Psoas muscle (tissue), 8 donors: ENCODE measurements at places on chromosomes 6 and 20. TPM values are rescaled to one million over a fixed set of nuclear protein-coding genes. Genes with fewer than 3 reads are reported as not detected.

- H3K27me3 ChIP-seq, result no peaks in the 10 kb centered on the region
- no peaks in the 10 kb centered on the region for H3K36me3 ChIP-seq
- no peak for DNase-seq
These were observed 38.1 kb downstream of the GJA10 start for GRCh38 chr6:89932245-89932802.

TINAG gene
- total RNA-seq, result 0.27 TPM

GRCh38 chr6:137872581-137873115 is 5.6 kb downstream of the TNFAIP3 start:
- no peak for DNase-seq
- no peaks in the 10 kb centered on the region for H3K27me3 ChIP-seq
- peaks cover 50% of the 10 kb centered on the region for H3K4me1 ChIP-seq

- H3K27me3 ChIP-seq, result peaks cover 36% of the 10 kb centered on the region
- H3K4me3 ChIP-seq, result no peak overlapping the region
- no peaks in the 10 kb centered on the region for H3K4me1 ChIP-seq
- H3K27ac ChIP-seq, result no peak overlapping the region
These were observed 2.9 kb downstream of the C6orf141 start for GRCh38 chr6:49553384-49553783.

DNA sequence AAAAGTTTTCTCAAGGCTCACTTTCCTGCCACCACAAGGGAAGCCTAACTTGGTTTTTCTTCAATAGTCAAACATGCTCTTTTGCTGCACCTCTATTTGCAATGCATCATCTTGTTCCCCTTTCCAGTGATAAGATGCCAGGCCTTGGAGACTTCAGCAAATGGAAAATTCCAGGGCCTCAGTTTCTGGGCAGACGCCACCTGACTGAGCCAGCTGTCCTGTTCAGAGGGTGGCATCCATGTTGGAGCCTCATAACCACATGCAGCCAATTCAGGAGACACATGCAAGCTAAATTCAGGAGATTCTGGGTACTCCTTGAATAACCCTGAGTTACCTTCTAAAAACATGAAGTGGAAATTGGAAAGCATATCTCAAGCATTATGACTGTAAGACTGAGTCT is 285.6 kb upstream of the RNF24 start:
- no peaks in the 10 kb centered on the region for H3K27me3 ChIP-seq
- H3K27ac ChIP-seq, result no peak overlapping the region
- peaks cover 2% of the 10 kb centered on the region for H3K4me1 ChIP-seq
- no peak for DNase-seq
- H3K4me3 ChIP-seq, result no peak overlapping the region

- H3K27ac ChIP-seq, result no peak overlapping the region
- H3K36me3 ChIP-seq, result peaks cover 5% of the 10 kb centered on the region
- H3K27me3 ChIP-seq, result no peaks in the 10 kb centered on the region
- DNase-seq, result no peak
These were observed 2.9 kb downstream of the RAB32 start for GRCh38 chr6:146546443-146547043.

GRCh38 chr20:15288106-15288505 is 950.7 kb upstream of the FLRT3 start:
- H3K4me3 ChIP-seq, result no peak overlapping the region
- no peak for DNase-seq
- H3K27me3 ChIP-seq, result no peaks in the 10 kb centered on the region
- no peaks in the 10 kb centered on the region for H3K36me3 ChIP-seq

DNA sequence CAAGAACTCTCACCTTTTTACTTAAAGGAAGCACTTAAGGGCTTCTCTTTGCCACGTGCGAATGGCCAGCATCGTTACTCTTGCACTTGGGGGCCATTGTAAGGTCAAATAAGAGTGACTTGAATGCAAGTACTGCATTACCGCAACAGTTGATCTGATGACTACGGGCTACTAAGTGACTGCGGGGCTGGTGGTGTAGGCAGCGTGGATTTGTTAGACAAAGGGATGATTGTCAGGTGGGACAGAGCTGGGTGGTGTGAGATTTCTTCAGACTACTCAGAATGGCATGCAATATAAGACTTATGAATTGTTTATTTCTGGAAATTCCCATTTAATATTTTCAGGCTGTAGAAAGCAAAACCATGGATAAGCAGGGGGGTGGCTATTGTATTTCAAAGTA is 199.7 kb upstream of the UST start:
- no peak for DNase-seq
- no peak overlapping the region for H3K27ac ChIP-seq
- H3K36me3 ChIP-seq, result peaks cover 54% of the 10 kb centered on the region

DNA sequence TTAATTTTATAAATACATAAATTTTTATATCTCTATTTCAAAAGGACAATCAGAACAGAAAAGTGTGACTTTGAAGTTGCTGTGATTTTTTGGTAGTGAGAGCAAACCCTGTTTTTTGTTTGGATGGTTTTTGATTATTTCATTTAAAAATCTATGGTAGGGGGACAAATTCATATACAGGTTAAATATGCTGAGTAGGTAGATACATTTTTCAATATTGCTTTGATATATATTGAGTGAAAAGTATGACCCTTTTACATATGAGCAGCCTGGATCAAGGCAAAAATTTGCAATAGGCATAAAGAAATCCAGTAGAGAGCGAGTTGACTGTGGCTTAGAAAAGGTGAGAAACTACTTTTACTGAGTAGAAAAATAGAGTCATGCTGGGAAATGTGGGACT is 132.3 kb downstream of the LMBRD1 start:
- H3K4me1 ChIP-seq, result no peaks in the 10 kb centered on the region
- no peaks in the 10 kb centered on the region for H3K36me3 ChIP-seq
- H3K4me3 ChIP-seq, result no peak overlapping the region
- no peaks in the 10 kb centered on the region for H3K27me3 ChIP-seq
- DNase-seq, result no peak

DNA sequence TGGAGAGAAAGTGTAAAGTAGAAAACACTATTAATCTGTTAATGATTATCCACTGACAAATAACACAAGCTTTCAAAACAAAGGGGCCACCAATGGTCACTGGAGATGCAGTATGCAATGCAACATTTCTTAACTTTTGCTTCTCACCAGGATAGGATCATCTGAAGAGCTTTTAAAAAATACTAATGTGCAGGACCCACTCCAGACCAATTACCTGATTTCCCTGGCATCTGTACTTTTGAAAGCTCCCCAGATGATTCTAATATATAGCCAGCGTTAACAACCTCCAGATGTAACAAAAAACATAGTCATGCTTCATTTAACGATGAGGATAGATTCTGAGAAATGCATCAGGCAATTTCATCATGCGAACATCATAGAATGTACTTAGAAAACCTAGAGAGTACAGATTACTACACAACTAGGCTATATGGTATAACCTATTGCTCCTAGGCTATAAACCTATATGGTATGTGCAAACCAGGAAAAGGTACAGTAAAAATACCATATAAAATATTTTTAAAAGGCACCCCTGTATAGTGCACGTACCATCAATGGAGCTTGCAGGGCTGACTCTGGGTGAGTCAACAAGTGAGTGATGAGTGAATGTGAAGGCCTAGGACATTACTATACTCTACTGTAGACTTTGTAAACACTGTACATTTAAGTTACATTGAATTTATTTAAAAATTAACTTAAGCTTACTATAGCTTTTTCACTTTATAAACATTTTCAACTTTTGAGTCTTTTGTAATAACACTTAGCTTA is 69.2 kb downstream of the ATG5 start:
- no peak overlapping the region for H3K4me3 ChIP-seq

MACROD2 gene
- total RNA-seq, result 0.67 TPM

GRCh38 chr6:160134779-160135547 is 13.3 kb downstream of the SLC22A1 start:
- no peak for DNase-seq
- no peaks in the 10 kb centered on the region for H3K36me3 ChIP-seq
- H3K27ac ChIP-seq, result no peak overlapping the region
- no peaks in the 10 kb centered on the region for H3K4me1 ChIP-seq

MICAL1 gene
- 5.7 TPM for total RNA-seq

PLA2G7 gene
- not detected for total RNA-seq

SRMS gene
- total RNA-seq, result not detected

- no peak for DNase-seq
- H3K36me3 ChIP-seq, result no peaks in the 10 kb centered on the region
- H3K4me3 ChIP-seq, result no peak overlapping the region
- H3K27ac ChIP-seq, result no peak overlapping the region
- no peaks in the 10 kb centered on the region for H3K4me1 ChIP-seq
These were observed 169.5 kb downstream of the TASP1 start for GRCh38 chr20:13469262-13469661.

DNA sequence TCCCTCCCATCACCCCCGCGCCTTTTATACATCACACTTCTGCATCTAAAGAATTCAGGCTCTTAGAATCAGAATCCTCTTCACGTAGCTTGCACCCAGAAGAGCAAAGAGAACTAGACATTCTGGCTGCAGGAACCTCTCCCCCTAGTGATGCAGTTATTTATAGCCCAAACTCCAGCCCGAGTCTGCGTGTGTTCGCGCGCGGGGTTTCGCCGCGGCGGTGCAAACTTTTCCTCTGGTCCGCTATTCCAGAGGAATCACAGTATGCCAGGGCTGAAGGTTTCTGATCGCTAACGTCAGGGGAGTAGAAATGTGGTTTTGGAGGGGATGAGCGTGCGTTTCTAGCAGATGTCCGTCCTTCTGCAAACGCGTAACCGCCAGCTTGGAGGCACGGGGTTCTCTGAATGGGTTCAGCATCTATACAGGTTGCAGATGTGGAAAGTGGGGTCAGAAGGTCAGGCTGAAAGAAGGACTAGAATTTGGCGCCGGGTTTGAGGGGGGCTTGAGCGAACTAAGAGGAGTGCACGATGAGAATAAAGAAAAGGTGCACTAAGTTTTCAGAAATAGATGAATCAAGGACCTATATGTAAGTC is 1.8 kb downstream of the EPHA7 start:
- peaks cover 7% of the 10 kb centered on the region for H3K27me3 ChIP-seq
- H3K27ac ChIP-seq, result no peak overlapping the region
- DNase-seq, result no peak
- no peaks in the 10 kb centered on the region for H3K36me3 ChIP-seq
- peak overlapping the region; percentile 67 for H3K4me3 ChIP-seq

TMEM217 gene
- total RNA-seq, result 0.47 TPM

- H3K27me3 ChIP-seq, result no peaks in the 10 kb centered on the region
- DNase-seq, result no peak
- no peak overlapping the region for H3K4me3 ChIP-seq
- no peaks in the 10 kb centered on the region for H3K36me3 ChIP-seq
- H3K4me1 ChIP-seq, result no peaks in the 10 kb centered on the region
These were observed 328.4 kb upstream of the SOX4 start for GRCh38 chr6:21265034-21265729.

GRCh38 chr20:53706466-53707370 is 113.1 kb upstream of the ZNF217 start:
- H3K36me3 ChIP-seq, result no peaks in the 10 kb centered on the region
- no peaks in the 10 kb centered on the region for H3K4me1 ChIP-seq
- DNase-seq, result no peak
- no peak overlapping the region for H3K4me3 ChIP-seq

ANGPT4 gene
- not detected for total RNA-seq

GRCh38 chr20:17543531-17544131 is 12.5 kb upstream of the BFSP1 start:
- DNase-seq, result no peak
- no peaks in the 10 kb centered on the region for H3K4me1 ChIP-seq
- no peaks in the 10 kb centered on the region for H3K36me3 ChIP-seq
- H3K4me3 ChIP-seq, result no peak overlapping the region

GRCh38 chr6:136347847-136348246 is 58.2 kb upstream of the BCLAF1 start:
- DNase-seq, result no peak
- H3K36me3 ChIP-seq, result no peaks in the 10 kb centered on the region
- H3K27ac ChIP-seq, result no peak overlapping the region
- H3K27me3 ChIP-seq, result no peaks in the 10 kb centered on the region
- H3K4me1 ChIP-seq, result no peaks in the 10 kb centered on the region

DNA sequence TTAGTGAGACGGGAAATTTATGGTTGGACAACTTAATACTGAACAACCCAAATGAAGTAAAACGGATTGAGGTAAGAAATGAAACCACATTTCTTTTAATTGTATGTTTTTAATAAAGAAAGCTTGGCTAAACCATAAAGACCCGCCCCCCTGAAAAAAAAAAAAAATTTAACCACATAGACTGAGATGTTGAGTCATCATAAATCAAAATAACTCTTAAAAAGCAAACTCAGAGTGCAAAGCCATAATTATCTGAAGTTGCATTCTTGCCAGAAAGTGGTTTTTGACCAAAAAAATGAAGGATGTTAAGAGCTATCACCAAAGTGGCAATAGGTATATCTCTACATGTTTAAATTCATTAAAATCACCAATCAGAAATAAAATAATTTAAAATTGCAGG is 101.8 kb upstream of the COL21A1 start:
- no peak for DNase-seq
- H3K27me3 ChIP-seq, result no peaks in the 10 kb centered on the region
- H3K27ac ChIP-seq, result no peak overlapping the region
- no peaks in the 10 kb centered on the region for H3K4me1 ChIP-seq
- no peak overlapping the region for H3K4me3 ChIP-seq
- H3K36me3 ChIP-seq, result no peaks in the 10 kb centered on the region

GRCh38 chr6:104630955-104631354 is 228.8 kb downstream of the HACE1 start:
- DNase-seq, result no peak
- H3K27me3 ChIP-seq, result no peaks in the 10 kb centered on the region
- no peak overlapping the region for H3K4me3 ChIP-seq
- no peak overlapping the region for H3K27ac ChIP-seq
- no peaks in the 10 kb centered on the region for H3K4me1 ChIP-seq

DNA sequence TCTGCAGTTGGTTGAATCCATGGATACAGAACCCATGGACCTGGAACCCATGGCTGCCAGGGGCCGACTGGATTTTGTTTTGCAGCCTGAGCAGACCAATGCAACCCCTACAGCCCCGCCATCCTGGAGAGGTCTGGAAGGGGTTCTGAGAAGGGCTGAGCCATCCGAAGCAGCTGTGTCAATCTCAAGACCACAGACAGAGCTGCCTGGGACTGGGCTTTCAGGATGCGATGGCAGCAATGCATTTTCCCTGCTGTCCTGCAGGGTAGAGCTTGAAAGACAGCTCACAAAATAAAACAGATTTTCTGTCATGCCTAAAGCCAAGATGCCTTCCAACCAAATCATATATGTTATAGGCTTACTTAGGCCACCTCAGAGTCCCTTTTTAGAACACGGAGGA is 125.8 kb upstream of the NXT1 start:
- H3K36me3 ChIP-seq, result no peaks in the 10 kb centered on the region
- H3K4me3 ChIP-seq, result no peak overlapping the region
- H3K4me1 ChIP-seq, result no peaks in the 10 kb centered on the region
- H3K27ac ChIP-seq, result no peak overlapping the region
- no peak for DNase-seq
- no peaks in the 10 kb centered on the region for H3K27me3 ChIP-seq

GSTA2 gene
- not detected for total RNA-seq

GRCh38 chr6:111358454-111358853 is 124.6 kb downstream of the REV3L start:
- H3K36me3 ChIP-seq, result peaks cover 77% of the 10 kb centered on the region
- H3K4me3 ChIP-seq, result no peak overlapping the region
- no peak for DNase-seq
- peaks cover 11% of the 10 kb centered on the region for H3K4me1 ChIP-seq
- H3K27ac ChIP-seq, result no peak overlapping the region
- H3K27me3 ChIP-seq, result no peaks in the 10 kb centered on the region

PI16 gene
- total RNA-seq, result 49.1 TPM
